KBM-7 (cell line): ENCODE measurements at places on chromosomes 13 and 19.

- DNase-seq, result no peak
Observed at GRCh38 chr13:33261387-33262061, 24.0 kb downstream of the STARD13 start.

- no peak for DNase-seq
Observed at GRCh38 chr13:45007823-45008222, 18.5 kb downstream of the GPALPP1 start.

DNA sequence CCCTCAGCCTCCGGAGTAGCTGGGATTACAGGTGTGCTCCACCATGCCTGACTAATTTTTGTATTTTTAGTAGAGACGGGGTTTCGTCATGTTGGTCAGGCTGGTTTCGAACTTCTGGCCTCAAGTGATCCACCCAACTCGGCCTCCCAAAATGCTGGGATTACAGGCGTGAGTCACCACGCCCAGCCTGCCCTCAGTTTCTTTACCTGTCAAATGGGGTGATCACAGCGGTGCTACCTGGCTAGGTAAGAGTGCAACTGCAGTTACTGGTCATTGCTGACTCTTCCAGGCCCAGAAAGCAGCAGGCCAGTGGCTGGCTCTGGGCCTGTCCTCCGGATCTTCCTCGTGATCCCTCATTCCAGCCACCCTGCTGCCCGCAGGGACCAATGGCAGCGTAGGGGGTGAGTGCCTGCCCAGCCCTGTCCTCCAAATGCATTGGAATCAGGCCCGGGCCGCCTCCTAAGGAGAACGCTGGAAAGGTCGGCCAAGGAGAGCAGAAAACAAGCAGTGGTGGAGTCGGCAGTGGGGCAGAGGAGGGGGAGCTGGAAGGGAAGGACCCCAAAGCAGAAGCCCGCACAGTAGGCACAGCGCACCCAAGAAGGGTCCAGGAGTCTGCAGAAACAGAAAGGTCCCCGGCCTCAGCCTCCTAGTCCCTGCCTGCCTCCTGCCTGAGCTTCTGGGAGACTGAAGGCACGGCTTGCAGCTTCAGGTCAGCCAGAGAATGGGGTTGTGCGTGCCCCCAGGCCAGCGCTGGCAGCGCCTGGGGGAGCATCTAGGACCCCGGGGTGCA, 1.8 kb upstream of the SLC27A1 start:
- DNase-seq, result no peak

GRCh38 chr19:55227241-55228014, 1.1 kb downstream of the TMEM86B start:
- no peak for DNase-seq

DNA sequence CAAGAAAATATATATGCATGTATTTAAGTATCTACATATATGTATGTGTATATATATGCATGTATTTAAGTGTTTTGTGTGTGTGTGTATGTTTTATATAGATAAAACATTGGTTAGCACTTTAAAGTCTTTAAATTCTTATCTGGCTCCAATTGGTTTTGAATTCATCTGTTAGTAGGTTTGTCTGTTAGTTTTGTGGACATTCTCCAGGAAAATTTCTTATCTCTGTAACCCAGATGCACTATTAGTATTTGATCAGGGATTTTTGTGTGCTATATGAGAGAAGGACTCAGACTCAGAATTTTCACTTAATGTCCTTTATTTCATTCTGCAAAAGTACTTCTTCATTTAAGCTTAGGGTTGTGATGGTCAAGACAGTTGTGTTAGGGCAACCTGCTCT, 103.1 kb downstream of the ITGBL1 start:
- no peak for DNase-seq

GRCh38 chr13:97269603-97270002, 47.5 kb downstream of the MBNL2 start:
- DNase-seq, result no peak

DNA sequence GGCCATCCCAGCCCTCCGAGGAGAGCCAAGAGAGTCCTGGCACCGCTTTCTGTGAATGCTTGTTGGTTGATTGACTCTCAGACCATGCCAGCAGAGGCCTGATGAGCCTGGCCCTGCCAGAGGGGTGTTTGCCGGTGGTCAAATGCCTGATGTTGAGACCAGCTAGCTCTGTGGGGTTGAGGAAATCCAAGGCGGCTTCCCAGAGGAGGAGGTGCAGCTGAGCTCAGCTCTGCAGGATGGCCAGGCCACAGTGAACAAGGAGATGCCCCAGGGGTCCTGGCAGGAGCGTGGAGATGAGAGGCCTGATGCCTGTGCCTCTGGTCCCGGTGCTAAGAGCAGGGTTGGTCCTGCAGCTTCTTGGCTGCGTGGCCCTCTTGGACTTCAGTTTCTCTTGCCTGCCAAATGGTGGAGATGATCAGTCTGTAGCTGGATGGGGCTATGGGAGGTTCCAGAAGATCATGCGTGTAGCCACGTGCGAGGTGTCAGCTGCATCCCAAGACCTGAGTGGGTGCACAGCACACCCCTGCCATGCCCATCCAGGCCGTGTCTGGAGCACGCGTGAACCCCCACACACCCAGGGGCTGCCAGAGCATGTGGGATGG, 16.8 kb downstream of the NFIC start:
- no peak for DNase-seq

GRCh38 chr13:59867867-59868266, 295.9 kb downstream of the DIAPH3 start:
- DNase-seq, result no peak
